Activated CD4-positive, alpha-beta T cell treated with anti-CD3 and anti-CD28 coated beads, Interleukin-2, amount 50 U/mL, for 24 hours (primary cell): ENCODE measurements at places on chromosomes 7 and 10.

- no peak for DNase-seq
Observed at GRCh38 chr10:115773832-115774231, 499.2 kb downstream of the GFRA1 start.

GRCh38 chr10:109773288-109774120 lies 149.8 kb downstream of the XPNPEP1 start:
- DNase-seq, result no peak

DNA sequence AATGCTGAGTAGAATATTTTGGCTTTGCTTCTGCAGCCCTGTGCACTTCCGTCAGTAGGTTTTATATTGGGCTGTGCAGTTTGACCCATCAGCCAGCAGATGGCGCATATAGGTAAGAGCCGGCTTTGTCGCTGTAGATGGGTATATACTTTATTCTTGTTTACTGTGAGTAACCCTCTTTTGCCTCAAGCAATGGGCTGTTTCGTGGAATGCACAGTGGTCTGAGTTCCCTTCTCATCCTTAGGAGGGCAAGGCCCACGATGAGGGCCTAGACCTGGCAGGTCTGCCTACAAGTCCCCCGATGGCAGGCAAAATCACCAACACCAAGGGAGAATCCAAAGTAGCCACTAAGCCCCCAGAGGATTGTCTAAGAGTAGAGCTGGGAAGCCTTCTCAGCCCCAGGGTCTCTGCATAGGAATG lies 1002.9 kb upstream of the KCND2 start:
- DNase-seq, result no peak

DNA sequence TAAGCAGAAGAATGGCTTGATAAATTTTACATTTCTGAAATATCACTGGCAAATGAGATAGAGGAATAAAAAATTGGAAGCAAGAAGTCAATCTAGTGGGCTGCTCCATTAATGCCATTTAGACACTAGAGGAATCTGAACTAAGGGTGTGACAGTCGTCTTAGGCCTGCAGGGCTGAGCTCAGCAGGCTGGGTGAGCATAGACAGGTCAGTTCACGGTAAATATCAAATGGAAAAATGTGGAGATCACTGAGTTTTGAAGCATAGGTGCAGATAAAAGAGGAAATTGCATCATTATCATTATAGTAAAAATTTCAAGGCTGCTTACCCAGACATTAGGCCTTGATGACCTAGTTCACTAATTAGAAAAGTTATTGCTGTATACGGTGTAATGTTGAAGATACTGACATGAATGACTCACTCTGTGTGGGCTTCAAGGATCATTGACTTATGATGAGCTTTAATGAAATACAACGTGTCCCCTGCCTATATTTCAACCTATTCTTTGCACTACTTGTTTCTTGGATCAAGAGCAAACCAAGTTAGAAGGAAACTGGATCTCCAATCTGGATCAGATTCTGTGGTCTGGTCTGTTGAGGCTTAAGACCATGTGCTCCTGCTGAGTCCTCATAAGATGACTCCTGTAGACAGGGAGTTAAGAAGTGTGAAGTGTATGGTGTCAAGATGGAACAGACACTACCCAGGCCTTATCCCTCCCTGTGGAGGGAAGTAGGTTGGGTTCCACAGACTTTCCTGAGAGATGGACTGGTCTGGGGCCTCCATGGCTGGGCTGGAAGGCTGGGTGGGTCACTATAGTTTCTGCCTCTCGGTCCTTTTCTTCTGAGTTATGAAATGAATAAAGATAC lies 3.6 kb downstream of the OR2F2 start:
- no peak for DNase-seq

DNA sequence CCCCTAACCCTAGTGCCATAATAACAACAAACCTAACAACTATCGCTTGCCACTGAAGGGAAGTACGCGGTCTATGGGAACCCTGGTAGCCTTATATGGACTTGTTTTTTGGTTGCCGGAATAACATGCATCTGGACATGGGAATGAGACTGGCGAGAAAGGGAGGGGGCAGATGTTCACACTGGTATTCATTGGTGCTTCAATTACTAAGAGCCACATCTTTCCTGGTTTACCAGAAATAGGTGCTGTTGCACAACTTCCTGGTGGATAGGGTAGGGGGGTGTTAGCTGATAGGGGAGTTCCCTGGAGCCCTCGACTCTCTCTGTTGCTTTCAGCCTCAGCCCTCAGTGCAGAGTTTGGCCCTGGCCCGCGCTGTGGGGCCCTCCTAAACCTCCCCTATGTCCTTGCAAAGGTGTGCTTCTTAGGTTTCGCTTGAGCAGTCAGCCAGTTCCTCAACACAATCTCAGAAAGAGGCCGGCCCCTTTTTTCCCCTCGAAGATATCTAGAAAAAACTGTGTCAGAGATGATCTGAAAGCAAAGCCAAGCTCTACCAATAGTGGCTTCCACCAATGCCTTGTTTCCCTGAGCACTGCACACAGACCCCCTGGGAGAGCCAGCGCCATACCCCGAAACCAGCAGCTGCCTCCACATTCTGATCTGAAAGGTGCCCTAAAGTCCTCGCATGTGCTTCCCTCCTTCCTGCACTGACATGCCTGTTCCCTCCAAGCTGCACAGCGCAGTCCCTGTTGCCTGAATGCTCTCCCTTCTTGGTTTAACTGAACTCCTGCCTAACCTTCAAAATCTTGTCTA lies 13.5 kb downstream of the TBXAS1 start:
- no peak for DNase-seq

- no peak for DNase-seq
Observed at GRCh38 chr10:68109331-68109730, at the start of gene MYPN. Gene MYPN (plus strand): TSS chr10:68109488. CDS start chr10:68121439, 11,951 bp downstream.

- no peak for DNase-seq
Observed at GRCh38 chr7:27173511-27173955, 587 bp downstream of the HOXA10 start.

GRCh38 chr10:38072552-38072951 lies 21.6 kb upstream of the ZNF37A start:
- DNase-seq, result no peak

GRCh38 chr7:151736403-151736909 lies 140.5 kb downstream of the PRKAG2 start:
- DNase-seq, result no peak
